ENCODE measurements at places on chromosomes 7 and 10.

DNA sequence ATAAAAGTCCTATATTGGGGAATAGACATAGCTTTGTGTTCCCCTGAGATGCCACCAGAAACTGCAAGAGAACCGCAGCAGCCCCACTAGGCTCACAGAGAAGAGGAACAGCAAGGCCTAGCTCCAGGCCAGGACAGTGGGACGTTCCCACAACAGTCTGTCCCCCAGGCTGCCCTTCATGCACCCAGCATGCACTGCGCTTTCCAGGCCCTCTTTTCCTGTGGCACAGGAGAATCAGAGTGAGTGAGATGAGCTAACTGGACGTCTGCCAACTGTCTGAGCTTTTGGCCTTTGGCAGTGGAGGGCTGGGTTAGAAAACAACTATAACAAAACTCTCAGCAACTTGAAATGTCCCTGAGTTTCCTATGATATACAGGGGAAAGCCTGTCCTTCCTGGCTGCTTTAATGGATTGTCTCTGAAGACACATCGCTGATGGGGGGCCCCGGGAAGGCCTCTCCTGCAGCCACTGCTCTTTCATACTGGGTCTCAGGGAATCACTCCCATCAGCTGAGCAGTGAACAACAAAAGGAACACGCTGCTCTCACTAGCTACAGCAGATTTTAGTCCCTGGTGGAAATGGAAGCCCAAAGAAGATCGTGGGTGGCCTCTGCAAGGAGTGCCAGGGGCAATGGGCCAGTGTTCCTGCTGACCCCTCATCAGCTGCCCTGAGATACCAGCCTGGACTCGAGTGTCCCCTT lies 53.5 kb downstream of the PODXL start:
- DNase-seq = no peak

DNA sequence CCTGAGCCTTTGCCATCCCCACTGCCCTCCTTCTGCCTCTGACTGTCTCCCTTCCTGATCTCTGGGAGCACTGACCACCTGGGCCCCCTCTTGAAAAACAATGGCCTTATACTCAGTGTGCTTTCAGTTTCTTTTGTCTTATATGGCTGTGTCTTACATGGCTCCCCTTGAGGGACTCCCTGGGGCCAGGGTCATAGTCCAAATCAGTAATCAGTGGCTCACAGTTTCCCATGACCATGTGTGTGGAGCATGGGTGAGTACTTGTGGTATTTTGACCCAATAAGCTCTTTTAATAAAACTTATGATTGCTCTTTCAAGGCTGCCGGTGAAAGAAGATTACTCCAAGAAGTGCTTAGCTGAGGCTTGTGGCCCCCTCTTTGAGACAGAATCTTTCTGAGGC lies 62.4 kb upstream of the PCBD1 start:
- DNase-seq = no peak

GRCh38 chr10:108450280-108450679 lies 1285.8 kb upstream of the SORCS1 start:
- DNase-seq = no peak

DNA sequence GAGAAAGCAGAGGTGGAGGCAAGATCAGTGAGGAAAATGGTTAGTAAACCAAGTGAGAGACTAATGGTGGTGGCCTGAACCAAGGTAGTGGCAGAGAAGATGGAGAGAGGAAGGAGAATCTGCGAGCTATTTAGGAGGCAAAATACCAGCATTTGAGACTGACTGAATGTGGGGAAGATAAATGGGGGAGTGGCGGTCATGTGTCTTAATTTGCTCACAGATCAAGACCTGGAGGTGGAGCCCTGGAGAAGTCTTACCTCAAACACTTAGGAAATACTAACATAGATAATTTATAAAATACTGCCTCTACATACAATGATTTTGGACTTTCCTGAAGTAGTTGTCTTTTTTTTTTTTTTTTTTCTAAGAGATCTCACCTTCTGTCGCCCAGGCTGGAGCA lies 34.7 kb downstream of the ICA1 start:
- no peak for DNase-seq

DNA sequence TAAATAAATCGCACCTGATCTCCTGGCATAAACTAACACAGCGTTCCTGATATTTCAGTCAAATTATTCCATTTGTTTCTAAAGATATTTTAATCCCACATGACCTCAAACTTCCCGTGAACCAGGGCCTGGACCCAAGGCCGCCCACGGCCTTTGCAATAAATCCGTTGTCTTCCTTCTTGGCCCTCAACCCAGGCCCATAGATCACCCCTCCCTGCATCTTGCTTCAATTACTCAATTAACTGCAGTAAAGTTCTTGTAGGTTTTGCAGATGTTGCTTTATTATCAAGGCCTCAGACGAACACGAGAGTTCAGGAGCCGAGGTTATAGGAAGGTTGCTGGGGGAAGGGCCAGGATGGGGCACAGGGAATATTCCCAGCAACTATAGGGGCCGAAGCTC lies 249.4 kb downstream of the RAB11FIP2 start:
- no peak for DNase-seq

- no peak for DNase-seq
These were observed 18.8 kb downstream of the CHST15 start for GRCh38 chr10:124074501-124075109.

- DNase-seq = no peak
These were observed 179.3 kb downstream of the TFEC start for GRCh38 chr7:115851291-115851690.

GRCh38 chr10:132328106-132328505 lies 3.9 kb upstream of the LRRC27 start:
- no peak for DNase-seq

GRCh38 chr10:52801947-52802346 lies 29.4 kb upstream of the MBL2 start:
- no peak for DNase-seq

DNA sequence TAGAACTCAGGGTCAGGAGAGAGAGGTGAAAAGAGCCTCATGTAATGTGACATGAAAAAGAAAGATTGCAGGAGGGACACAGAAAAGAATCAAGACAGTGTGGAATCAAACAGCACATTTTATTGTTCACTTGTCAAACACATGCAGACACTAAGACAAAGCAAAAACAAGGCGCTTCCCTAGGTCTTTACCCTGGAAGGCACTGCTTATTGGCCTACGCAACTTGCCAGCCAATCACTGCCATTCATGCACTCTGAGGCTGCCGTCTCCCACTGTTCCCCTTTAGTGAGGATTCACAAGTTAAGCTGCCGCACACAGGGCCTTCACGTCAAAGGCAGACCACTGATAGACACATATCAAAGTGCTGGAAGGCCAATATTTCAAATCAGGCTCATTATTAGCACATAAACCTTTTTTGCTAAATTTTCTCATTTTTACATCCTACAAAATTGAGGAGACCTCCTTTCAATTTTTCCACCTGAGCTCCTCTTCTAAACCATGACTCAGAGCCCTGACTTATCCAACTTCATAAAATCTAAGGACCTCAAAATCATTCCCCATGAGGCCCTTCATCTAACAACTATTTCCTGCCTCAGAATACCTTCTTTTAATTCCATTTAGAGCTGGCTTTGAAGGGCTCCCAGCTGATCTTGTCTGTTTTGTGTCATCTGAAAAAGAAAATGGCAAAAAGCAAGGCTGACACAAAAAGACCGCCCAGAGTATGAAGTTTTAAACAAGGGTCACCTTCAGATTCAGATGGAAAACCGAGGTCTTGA lies 149.4 kb downstream of the CHCHD3 start:
- DNase-seq = no peak

DNA sequence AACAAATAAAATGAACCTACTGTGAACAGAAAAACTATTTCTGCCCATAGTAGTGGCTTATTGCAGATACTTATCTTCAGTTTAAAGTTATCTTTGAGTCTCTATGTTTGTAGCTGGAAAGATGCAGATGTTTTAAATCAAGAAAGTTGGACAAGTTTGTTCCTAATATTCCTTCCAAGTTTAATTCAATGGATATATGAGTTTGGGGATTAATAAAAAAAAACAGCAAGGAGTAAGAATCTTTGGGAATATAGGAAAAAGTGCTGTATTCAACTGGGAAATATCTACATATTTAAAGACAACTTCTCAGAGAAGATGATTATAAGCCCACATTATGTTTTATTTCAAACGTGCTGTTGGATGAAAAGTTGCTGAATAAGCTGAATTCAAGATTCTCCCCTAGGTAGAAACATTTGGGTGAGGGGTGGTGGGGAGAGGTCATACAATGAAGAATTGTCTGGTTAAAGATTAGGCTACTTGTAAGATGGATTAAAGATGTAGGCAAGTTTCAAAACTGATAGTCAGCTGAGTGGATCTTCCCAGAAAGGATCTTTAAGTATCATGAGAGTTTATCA lies 1135.2 kb downstream of the CNTNAP2 start:
- no peak for DNase-seq

DNA sequence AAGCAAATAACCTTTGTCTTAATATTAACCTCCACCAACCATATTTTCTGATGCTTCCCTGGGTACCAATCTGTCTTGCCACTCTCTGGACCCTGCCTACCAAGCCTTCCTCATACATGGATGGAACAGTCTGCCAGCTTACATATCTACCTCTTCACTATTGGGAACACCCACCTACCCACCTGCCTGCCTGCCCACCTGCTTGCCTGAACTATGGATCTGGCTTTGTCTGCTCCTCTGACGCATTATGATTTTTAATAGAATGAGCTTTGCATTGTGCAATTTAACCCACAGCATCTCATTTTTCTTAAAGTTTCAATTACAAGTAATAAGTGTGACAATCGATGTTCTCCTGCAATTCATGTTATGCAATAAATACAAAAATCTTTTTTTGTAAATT lies 137.9 kb upstream of the LSM8 start:
- no peak for DNase-seq

DNA sequence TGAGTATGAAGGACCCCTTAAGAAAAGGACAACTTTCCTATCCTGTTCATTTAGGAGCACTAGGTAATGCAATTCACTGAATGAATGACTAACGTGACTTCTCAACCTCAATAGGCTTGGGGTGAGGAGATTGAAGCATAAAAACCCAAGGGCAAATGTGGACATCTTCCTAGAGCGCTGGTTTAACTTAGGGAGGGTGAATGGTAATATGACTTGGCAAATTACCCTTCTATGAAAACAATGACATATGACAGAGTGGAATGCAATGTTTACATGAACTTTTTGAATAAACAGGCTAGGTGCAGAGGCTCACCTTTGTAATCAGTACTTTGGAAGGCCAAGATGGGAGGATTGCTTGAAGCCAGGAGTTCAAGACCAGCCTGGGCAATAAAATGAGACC lies 83.9 kb upstream of the ANK3 start:
- DNase-seq = no peak

DNA sequence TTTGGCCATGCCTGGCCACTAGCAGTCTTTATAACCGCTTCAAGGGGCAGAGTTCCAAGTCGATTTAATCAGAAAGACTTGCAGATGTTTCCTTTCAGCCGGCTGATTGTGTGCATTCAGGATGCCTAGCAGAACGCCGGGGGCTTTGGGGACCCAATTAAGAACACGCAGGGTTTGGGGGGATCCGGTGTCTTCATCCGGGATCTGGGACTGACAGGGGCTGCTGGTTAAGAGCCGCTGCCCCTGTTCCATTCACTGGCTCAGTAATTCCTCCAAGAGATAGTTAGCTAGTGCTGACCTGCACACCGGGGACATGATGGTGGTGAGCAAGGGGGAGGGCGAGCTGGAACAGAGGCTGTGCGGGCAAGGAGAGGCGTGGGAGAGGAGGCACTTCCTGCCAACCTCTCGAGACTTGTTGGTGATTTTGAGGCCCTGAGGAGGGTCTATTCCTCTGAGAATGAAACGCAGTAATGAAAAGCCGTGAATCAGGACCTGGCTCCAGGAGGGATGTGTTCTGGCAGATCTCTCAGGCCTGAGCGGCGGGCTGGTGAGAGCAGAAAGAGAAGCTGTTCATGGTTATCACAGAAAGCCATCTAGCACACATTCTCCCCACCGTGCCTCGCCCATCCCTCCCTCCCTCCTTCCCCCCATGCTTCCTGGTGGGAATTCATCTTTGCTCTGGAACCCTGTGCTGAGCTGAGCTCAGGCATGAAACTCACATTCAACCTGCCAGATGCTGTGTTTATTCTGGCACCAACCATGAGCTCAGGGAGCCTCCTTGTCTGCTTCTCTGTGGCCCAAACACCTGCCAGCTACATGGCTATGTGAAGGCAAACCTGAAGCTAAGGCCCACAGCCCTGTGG lies 152.0 kb downstream of the CCDC3 start:
- no peak for DNase-seq

- DNase-seq = no peak
These were observed 83.3 kb upstream of the PAX2 start for GRCh38 chr10:100662067-100662466.
